ENCODE measurements at places on chromosomes 4 and X. TPM values are rescaled to one million over a fixed set of nuclear protein-coding genes. Genes with fewer than 3 reads are reported as not detected.

The NPY2R gene
- not detected for total RNA-seq

The MAGEA2 gene
- not detected for total RNA-seq

The HSD17B13 gene
- 0.13 TPM for total RNA-seq

The RNF175 gene
- total RNA-seq, result not detected

The SPANXN3 gene
- total RNA-seq, result not detected
